ENCODE measurements at places on chromosomes 13 and 19.

DNA sequence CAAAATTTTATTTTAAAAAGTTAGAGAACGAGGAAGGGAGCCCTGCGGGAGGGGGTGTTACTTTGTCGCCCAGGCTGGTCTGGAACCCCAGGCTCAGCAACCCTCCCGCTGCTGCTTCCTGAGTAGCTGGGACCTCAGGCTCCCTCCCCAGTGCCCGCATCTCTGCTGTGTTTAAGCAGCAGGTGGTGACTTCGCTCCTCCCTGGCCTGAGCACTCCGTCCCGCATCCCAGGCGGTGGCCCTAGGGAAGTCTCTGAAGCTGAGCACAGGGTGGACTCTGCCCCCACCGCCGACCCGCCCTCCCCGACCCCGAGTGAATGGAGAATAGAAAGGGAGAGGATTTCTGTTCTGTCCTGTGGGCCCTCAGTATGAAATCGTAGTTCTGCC lies 30.5 kb downstream of the ZNF701 start:
- no peak for DNase-seq

GRCh38 chr13:110630566-110631119 lies 15.3 kb downstream of the NAXD start:
- DNase-seq: peak; percentile 30

DNA sequence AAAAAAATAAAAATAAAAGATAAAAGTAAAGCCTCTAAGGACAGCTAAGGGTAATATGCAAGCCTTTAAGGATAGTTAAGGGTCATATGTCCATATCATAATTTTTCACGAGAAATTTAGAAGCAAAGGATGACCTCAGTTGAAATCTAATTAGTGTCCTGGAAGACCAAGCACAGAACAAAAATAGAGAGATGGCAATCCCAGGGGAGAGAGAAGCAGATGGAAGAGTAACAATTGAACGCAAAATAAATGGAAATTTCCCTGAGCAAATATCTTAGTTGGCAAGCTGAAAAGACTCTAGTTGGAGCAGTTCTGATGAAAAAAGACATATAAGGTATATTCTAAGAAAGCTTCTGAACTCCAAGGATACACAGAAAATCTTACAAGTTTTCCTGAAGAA lies 275.4 kb downstream of the NALCN start:
- no peak for DNase-seq

DNA sequence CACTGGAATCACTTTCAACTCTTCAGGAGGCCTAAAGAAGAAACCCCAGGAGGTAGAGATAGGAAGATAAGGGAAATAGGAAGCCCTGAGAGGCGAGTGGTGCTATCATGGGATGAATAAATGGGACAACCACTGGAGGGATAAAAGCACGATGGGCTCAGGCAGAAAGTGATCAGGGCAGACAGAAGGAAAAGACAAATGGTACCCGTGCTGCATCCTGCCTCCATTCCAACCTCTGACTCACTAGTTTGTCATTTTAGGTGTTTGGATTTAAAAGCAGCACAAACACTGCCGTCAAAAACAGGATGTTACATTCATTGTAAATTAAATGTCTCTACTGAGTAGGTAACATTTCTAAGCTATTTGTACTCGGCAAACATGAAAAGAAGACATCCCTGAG lies 314.3 kb upstream of the HTR2A start:
- no peak for DNase-seq

- DNase-seq: no peak
Measured at GRCh38 chr19:18385675-18386542, at the start of gene GDF15. Gene GDF15, plus strand, starts transcription at chr19:18386158. Its CDS starts 32 bp downstream, at chr19:18386190.

- no peak for DNase-seq
Measured at GRCh38 chr13:93767917-93768409, 541.4 kb downstream of the GPC6 start.

DNA sequence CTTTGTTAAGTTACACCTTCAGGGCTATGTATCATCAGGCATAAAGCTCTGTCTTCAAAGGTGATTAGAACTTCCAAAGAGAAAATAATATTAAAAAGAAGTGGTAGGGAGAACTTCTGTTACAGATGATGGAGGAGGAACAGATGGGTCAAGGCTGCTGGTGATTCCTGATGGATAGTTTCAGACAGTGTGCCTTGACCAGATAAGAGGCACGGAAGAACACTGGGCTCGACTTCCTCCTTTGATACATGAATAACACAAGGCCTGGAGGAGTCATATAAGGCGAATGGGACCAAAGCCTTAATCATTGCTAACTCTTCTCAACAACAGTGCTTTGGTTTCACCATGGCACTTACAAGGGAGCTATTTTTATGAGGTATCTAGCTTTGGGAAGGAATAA lies 128.1 kb upstream of the RXFP2 start:
- DNase-seq: no peak

DNA sequence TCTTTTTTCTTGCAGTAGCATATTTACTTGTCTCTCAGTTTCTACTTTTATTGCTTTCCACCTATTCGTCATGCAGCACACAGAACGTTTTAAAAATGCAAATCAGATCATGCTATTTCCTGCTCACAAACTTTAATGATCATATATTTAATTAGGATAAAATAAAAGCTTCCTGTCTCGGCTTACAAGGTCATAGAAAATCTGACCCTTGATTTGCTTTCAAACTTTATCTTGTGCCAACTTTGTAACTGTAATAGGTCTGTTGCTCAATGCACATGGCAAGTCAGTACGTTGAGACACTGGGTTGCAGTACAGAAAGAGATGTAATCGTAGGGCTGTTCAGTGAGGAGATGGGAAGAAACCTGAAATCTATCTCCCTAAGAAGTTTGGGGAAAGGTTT lies 95.6 kb upstream of the CSNK1A1L start:
- DNase-seq: no peak

DNA sequence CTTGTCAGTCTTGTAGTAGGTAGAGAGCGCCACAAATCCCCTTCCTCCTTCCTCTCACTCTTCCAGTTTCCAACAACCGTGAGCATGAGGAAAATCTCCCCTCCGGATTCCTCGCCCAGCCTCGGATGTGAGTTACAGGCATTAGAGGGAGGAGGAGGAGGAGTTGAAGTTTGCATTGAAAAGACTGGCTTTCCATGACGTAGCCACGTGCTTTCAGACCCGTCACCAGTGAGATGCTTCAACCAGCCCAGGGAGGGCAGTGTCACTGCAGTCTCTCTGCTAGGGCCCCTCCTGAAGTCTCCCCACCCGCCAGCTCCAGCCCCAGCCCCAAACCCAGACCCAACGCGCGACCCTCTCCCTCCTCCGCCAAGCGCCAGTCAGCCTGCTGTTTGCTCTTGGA lies 442 bp upstream of the FGF14 start:
- no peak for DNase-seq

GRCh38 chr13:23753458-23753857 lies 135.7 kb downstream of the MIPEP start:
- DNase-seq: no peak

DNA sequence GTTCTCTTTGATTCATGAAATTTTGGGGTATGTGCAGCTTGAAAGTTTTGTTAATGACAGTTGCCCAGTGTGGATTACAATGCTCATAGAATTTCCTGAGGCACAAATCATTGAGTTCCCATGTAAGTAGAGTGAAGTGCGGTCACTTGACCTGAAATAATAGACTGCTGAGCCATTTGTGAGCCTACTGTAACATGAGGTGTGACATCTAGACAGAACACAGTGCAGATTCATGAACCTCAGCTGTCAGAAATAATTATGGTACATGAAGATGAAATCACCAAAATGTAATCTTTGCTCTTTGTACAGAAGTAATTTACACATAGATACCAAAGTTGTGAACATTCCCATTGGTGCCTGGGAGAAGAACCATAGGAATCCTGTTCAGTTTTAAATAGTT lies 84.6 kb downstream of the DHRS12 start:
- no peak for DNase-seq

- DNase-seq: no peak
Measured at GRCh38 chr13:27139565-27139964, 32.0 kb downstream of the USP12 start.

DNA sequence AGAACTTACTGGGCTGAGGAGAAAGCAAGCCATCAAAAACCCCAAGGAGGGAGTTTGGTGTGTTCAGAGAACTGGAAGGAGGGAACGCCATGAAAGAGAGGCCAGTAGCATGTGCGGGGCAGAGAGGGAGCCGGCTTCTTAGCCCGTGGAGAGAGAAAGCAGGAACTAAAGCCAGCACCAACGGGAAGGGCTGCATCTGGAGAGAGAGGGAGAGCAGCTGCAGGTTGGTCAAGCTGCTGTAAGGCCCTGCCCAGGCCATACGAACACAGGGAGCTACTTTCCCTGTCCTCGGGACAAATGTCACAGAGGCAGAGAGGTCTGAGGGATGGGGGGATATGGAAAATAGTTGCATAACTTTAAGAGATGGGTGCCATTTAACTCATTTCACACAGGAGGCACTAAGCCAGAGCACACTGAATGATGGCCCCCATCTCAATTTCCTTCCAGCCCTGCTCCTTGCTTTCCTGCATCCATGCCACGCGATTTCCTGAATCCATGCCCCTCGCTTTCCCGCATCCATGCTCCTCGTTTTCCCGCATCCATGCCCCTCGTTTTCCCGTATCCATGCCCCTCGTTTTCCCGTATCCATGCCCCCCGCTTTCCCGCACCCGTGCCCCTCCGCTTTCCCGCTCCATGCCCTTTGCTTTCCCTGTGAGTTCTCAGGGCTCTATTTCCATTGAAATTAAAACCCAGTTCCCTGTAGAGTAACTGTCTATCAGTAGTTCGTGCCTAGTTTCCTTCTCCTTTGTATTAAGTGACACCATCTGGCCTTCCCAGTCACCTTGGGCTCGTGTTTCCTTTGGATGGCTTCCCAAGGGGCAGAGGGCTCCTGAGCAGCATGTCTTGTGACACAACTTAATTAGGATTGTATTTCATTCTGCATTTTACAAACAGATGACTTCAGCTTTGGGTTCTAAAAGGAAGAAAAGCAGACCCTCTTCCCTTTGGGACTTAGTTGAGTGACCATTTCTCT lies 31.5 kb upstream of the TPT1 start:
- DNase-seq: no peak

GRCh38 chr19:10915130-10916091 lies 13.0 kb downstream of the YIPF2 start:
- DNase-seq: no peak

- no peak for DNase-seq
Measured at GRCh38 chr13:77511552-77511951, 24.0 kb upstream of the SCEL start.

DNA sequence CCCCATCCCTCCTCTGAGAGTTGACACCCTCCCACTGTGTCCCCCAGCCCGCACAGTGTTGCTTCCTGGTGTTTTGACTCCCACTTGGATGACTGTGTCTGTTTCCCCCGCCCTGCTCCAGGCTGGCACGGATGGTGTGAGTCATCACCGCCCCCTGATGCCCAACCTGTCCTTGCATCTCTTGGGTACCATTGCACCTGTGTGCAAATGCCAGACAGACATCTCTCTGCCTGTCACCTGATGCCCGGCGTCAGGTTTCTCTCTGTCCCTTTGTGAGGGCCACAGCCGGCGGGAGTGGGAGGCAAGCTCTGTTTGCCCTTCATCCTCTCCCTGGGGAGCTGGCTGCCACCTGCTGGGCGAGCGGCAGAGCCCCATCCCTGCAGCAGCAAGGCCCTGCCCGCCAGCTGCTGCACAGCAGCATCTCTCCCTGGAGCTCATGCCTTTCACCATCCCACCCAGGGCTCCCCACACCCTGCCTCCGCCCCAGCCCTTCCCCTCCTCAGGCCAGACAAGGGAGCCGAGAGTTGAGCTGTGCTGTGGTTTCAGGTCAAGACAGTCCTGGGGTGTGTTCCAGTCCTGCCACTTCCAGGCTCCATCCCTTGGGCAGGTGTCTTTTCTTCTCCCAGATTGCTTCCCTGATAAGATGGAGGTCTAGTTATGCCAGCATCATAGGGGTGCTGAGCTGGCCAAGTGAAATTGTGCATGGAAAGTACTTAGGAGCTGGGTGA lies 29.7 kb downstream of the NKPD1 start:
- DNase-seq: no peak
